ENCODE measurements at places on chromosomes 7 and 10. TPM values are rescaled to one million over a fixed set of nuclear protein-coding genes. Genes with fewer than 3 reads are reported as not detected.

DNA sequence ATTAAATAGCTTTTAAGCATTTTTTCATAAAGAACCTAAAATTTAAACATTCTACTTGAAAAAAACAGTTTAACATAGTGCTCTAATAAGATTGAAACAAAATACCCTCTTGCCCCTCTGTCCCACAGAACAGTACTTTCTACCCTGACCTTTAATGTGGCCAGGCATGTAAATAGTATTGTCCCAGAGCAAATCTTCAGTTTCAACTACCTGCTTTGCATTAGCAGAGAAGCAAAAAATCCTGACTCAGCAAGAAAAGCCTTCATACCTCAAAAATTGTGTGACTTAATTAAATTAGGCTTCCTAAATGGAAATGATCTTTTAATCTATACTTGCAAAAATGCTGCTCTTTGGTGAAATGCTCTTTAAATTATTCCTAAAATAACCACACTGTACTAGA lies 237.4 kb upstream of the AOAH start:
- DNase-seq, result no peak

DNA sequence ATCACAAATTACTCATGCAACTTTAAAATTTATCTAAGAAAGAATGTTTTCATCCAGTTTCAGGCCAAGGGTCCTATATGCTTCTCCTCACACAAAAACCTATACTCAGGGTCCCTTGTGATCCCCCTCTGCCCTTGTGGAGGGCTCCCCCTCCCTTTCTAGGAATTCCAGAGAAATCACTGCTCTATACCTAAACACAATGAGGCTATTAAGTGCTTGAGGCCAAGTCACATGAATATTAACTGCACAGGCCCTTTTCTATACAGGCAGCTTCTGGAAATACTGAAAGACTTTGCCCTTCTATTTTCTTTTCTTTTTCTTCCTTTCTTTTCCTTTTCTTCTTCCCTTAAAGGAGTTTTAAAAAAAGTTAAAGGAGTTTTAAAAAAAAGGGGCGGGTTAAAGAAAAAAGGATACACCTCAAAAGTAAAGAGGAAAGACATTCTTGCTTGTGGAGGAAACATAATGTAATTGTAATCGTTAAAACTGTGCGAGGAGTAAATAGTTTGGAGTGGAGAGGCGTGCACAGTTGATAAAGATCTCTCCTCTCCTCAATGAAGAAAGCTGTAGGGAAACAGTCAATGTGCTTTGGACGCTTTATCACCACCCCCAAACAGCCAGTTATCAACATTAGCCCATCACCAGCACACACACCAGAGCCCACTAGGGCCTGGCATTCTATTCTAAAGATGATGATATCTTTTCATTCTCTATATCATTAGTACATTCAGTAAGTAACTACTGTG lies 16.4 kb downstream of the GRB10 start:
- DNase-seq, result no peak

DNA sequence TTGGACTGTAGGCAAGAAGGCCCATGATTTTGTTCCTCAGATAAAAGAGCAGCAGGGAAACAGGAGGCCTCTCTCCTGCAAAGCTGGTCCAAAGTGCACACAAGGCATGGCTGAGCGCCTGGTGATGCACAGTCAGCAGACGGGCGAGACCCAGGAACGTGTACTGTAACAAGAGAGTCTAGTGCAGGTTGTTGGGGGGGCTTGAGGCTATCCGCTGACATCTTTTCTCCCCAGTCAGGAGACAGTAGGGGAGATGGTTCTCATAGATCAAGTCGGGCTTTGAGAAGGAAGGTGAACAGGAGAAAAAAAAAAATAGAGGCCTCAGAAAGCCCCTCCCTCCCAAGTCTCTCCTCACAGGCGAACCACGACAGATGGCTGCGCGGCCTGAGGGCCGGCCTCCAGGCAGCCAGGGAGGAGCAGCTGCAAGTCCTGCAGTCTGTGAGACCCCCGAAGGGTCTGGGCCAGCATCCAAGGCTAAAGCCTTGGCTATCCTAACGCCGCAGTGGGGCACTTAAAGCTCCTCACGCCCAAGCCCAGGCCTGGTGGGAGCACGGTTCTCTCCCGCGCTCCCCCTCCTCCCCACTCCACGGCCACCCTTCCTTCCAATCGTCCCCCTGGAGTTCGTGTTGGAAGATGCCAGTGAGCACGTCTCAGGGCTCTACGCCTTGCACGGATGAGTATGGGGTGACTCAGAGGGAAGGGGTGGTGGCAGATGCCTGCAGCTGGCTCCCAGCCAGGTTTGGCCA lies 68.3 kb downstream of the PRKAG2 start:
- peak; percentile 23 for DNase-seq

GRCh38 chr7:82950436-82950835 lies 212.2 kb downstream of the PCLO start:
- no peak for DNase-seq

DNA sequence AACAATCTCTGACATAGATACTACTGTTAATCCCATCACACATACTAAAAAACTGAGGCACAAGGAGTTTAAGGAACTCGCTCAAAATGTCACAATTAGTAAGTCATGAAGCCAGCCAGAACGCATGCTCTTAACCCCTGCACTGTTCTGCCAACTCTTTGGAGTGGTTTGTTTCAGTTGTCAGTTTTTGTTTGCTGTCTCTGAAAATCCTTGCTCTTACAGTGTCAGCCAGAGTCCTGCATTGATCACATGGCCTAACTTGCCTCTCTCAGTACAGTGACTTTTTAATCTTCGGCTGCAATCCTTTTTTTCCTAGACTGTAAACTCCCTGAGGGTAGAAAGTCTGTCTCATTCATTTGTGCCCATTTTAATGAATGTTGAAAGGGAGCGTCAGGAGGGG lies 753.8 kb downstream of the AUTS2 start:
- DNase-seq, result no peak

GRCh38 chr7:105638334-105638733 lies 57.0 kb upstream of the EFCAB10 start:
- no peak for DNase-seq

GRCh38 chr10:79418886-79419595 lies 26.4 kb downstream of the ZCCHC24 start:
- no peak for DNase-seq

DNA sequence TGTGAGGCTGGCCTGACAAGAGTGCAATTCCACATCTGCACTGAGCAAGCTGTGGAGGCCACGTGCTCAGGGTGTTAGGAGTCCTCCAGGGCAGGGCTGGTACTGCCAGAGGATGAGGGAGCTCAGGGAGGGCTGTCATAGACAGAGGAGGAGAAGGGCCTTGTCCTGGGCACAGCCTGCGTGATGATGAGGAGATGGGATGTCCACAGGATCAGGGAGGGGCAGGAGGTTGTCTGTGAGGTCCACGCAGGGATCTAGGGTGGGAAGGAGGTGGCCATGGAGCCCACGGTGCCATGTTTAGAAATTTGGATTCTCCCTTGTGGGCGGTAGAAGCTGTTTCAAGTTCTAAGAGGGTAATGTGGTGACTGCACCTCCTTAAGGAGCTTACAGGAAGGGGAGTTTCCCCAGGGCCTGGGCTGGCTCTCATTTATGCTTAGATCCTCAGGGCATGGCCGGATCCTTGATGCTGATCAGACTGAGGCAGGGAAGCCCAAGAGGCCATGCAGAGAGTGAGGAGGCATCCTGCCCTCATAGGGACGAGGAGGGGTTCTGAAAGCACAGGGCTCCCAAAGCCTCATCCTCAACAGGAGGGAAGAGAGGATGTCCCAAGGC lies 30.3 kb downstream of the CHAT start:
- no peak for DNase-seq

- DNase-seq, result no peak
Measured at GRCh38 chr10:131053192-131053591, 258.3 kb downstream of the TCERG1L start.

DNA sequence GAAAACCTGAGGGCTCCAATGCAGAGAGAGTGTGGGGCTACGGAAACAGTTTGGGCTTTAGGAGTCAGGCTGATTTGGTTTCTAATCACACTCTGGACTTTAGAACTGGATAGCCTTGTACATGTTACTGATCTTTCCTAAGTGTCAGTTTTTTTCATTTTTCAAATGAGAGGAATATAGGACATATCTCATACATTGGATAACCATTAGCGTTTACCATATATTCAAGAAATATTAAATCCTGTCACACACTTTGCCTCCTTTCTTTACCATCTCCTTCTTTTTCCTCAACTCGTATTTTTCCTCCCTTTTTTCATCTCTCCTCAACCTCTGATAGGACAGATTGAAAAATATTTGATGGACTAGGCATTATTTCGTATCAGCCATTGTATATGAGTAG lies 885.7 kb downstream of the LRMDA start:
- no peak for DNase-seq

- DNase-seq, result no peak
Measured at GRCh38 chr7:12571691-12572090, 1.2 kb downstream of the SCIN start.

GRCh38 chr7:116315293-116315692 lies 105.0 kb downstream of the TES start:
- peak; percentile 34 for DNase-seq

GRCh38 chr10:101446947-101447346 lies 93.0 kb downstream of the BTRC start:
- no peak for DNase-seq

DNA sequence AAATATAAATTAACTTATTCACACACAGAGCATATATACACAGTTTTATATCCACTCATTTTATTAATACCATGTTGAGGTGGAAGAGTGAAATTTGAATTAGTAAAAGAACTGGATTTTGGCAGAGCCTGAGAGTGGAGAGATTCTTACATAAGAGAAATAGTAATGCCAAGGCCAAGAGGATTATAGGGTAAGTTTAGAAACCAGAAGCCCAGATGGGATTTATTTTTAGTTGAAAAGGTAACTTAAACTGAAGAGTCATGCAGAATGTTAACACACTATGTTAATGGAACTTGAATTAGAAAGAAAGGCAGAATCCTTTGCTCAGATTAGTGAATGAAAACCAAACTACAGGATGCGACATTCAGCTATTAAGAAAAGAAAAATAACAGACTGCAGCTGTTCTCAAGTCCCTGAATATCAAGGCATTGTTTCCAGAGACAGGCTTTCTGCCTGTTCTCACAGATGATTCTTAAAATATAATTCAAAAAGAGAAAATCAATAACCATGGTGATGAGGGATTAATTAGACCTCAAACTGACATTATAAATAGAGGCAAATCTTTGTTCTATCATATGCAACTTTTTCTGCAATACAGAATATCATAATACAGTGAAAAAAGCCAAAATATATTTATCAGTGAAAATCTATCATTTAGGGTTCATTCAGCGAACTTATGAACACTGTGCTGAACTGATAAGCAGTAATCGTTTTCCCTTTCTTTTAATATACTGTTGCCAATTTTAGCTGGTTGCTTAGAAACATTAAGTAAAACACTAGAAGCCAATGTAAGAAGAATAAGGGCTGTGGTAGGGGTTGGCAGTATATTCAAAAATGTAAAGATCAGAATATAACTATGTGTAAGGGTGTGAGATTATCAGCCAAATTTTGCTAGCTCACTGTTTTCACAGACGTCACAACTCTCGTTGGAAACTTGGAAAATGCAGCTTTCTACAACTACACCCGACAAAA lies 34.4 kb downstream of the HECTD2 start:
- no peak for DNase-seq

DNA sequence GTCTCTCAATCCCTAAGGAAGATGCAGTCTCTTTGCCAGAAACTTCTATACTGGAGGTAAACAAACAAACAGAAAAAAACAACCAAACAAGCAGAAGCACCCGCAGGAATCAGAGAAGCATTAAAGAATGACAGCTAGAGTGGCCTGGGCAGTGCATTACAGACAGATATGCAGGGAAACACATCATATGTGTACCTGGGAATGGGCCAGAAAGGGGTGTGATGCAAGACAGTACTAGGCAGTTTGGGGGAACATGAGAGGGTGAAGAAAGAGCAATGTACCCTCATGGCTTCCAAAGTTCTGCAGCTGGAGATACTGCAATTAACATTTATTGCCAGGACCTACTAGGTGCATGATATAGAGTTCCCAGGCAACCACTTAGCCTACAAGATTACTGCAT lies 177.3 kb downstream of the TMEM178B start:
- no peak for DNase-seq

GRCh38 chr7:25949736-25950487 lies 202.1 kb upstream of the NFE2L3 start:
- DNase-seq, result no peak

- no peak for DNase-seq
Measured at GRCh38 chr10:87093632-87094372, 841 bp downstream of the GLUD1 start.

DNA sequence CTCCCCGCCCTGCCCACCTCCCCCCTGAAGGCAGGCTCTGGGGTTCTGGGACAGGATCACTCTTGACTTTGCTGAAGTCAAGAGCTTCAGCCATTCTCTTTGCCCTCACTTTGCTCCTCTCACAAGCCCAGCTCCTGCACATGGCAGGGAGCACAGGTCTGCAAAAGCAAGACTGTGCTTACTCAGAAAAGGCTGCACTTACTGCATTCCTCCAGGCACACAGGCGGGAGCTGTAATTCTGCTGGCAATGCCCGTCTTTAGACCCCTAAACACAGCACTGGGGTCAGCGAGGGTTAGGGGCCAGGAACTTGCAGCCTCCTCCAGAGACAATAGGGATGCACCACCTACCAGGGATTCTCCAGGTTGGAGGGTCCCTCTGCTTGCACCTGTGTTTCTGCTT lies 523.7 kb downstream of the TCERG1L start:
- DNase-seq, result no peak

DNA sequence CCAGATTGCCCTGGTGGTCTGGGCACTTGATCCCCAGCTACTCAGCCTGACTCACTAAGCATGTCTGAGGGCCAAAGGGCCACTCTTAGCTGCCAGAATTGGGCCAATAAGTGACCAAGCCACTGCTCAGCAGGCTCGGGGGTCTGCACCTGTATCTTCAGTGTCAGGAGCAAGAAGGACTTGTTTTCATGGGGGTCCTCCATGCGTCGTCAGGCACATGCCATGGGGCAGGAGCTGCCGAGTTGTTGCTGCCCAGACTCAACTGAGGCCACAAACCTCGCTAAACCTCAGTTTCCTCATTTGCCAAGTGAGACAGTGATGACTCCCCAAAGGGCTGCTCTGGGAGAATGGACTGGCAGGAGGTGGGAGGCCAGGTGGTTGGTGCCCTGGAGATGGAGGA lies 158.6 kb upstream of the GDF10 start:
- no peak for DNase-seq

- peak; percentile 67 for DNase-seq
Measured at GRCh38 chr10:84493951-84494848, 165.8 kb downstream of the CCSER2 start.

- no peak for DNase-seq
Measured at GRCh38 chr10:50604049-50604640, 19.6 kb downstream of the SGMS1 start.

GRCh38 chr7:157764193-157764592 lies 427.4 kb downstream of the DNAJB6 start:
- DNase-seq, result no peak

GRCh38 chr10:78620985-78621799 lies 447.6 kb upstream of the ZMIZ1 start:
- no peak for DNase-seq

GRCh38 chr7:155469-155900 lies 36.9 kb upstream of the FAM20C start:
- DNase-seq, result no peak

- no peak for DNase-seq
Measured at GRCh38 chr10:47376522-47377220, 7.4 kb downstream of the ZNF488 start.

- DNase-seq, result no peak
Measured at GRCh38 chr10:4434516-4435071, 391.4 kb upstream of the AKR1E2 start.

- no peak for DNase-seq
Measured at GRCh38 chr10:28548781-28549498, 16.0 kb downstream of the WAC start.

AOC1 gene
- 0.68 TPM for total RNA-seq

EBF3 gene
- not detected for total RNA-seq

SLC13A1 gene
- not detected for total RNA-seq

OR2A5 gene
- not detected for total RNA-seq

CTNNA3 gene
- 0.79 TPM for total RNA-seq

CLCN1 gene
- not detected for total RNA-seq

SEC24C gene
- total RNA-seq, result 61.0 TPM

FAM25C gene
- total RNA-seq, result 36.4 TPM
